ENCODE measurements at places on chromosomes 2 and 18.

GRCh38 chr2:127985735-127986134 is 42.1 kb downstream of the SAP130 start:
- DNase-seq: no peak

DNA sequence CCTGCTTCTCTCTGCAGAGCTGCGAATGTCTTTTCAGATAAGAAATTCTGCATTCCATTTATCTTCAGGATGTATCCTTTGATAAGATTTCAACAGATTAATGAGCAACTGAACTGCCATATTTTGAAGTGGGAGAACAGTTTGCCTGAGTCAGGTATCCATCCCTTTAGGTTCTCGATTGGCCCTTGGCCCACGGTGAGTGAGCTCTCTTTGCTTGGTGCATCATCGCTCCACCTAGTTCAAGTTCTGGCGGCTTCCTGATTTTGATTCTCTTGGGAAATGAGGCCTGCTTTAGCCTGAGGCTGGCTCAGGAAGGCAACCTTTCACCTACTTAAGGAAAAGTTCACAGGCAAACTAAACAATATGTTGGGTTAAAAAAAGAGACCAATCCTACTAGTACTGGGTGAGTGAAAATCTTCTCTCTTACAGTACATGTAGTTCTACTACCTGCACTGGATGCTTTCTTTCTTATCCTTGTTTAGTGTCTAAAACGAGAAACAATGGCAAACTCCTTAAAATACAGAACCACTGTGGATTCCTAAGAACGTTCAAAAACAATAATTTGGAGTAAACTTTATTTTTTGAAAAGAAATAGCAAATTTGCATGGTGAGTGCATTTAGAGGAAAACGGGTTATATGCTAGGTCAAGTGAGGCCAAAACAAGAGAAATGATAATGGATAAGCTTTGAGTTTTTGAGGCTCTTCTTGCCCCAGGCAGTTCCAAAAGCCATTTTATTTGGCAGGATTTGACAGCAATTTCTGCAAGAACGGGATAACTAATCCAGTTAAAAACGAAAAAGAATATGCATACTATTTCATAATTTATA is 837 bp upstream of the ACSL3 start:
- no peak for DNase-seq

DNA sequence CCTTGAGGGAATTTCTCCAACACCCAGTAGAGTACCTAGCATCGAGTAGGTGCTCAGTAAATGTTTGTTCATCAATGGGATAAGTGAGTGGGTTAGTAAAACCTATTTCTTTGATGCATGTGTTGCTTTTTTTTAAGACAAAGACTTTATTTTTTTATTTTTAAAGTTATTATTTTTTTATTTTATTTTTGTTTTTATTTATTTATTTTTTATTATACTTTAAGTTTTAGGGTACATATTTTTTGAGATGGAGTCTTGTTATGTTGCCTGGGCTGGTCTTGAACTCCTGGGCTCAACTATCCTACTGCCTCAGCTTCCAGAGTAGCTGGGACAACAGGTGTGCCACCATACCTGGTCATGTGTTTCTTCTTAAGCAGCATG is 20.8 kb downstream of the PLEK start:
- no peak for DNase-seq

DNA sequence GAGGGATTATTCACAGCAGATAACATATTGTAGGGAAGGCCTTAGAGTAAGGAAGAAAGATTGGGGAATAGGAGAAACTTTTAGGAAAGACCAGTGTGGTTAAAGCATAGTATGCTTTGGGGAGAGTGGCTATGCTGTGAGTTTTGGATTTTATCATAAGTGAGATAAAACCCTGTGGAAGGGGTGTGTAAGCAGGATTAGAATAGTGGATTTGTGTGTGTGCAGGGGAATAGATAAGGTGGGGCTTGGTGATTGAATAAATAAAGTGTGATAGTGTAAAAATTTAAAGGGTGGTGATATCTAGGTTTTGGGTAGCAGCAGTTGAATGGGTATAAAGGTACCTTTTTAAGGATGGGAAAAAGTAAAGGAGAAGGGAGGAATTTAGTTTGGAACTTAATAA is 137.7 kb downstream of the NCOA1 start:
- DNase-seq: no peak

Measured in stimulated activated CD8-positive, alpha-beta memory T cell treated with anti-CD3 and anti-CD28 coated beads, Interleukin-15, amount 100 ng/mL, for 4 hours (primary cell).